A172 (cell line): ENCODE measurements at places on chromosomes 6 and 20.

DNA sequence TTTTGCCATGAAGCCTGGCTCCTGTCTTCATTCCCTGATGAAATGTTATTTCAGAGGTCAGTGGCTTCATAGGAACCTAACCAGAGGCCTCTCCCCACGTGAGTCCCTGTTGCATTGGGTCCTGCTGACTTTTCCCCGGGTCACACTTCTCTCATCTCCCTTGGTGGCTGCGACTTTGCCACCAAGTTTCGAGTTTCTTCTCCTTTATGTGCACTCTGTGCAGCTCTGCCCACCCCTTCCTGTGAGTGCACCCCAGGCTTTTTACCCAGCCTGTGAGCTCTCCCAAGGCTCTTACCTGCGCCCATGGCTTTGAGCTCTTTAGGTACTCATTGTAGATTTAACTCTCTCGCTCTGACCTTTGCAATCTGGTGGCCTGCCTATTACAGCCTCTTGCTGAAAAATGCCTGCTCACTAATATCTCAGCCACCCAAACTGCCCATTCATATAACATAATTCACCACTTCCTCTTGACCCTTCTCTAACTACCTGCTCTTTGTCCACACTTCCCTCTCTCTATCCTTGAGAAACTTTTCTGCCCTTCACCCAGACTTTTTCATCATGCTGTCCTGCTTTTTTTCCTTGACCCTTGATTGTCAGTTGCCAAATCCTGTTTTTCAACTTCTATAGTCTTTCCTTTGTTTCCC is 105.9 kb downstream of the SASH1 start:
- DNase-seq: no peak

DNA sequence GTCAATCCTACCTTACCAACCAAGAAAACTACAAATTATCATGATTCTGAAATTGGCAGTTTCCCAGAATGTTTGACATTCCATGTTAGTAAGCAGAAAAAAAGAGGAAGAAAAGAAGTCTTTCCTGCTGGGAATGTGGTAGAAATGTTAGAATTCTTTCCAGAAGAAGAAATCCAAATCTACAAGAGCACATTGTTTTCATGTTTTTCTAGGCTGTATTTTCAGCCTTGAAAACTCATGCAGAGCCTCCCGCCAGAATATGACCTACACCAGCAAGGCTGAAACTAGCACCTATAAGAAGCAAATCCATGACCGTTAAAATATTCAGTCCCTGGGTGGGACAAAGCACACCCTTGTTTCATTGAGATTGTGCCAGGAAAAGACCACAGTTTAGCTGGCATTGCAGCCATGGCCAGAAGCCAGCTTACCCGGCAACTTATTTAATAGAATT is 259.4 kb downstream of the GJA1 start:
- DNase-seq: peak; percentile 54

DNA sequence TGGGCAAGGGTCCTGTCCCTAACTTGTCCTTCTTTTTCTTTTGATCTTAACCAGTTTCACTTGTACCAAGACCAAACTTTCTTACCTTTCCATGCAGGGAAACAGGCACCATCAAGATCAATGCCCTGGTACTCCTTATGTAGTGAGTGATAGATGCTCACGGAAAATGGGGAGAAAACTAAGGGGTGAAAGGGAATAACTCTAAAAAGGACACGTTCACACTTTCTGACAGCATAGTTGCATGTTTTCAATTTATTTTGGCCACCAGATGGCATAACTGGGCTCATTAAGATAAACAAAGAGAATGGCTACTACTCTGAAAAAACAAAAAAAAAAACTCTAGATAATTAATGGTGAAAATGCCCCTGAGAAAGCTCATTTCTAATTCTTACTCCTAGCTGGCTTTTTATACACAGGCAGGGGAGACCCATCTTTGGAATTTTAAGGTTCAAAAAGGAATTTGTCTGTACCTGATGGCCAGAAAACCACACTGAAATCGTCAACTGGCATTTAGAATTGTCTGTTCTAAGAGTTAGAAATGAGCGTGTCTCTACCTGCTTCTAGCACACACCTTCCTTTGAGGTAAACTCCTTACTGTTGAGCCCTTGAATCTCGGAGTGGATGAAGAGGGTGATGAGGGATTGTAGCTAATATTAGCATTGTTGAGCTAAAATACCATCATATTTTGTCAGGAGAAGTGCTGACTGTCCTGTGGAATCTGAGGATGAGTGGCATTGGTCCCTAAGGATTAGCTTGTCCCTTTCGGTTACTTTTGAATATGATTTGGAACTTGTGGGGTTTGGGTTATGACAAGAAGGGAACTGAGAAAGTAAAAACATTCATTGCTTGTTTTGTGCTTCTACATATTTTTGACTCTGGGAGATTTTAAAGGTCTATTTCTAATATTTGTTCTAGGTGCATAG is 62.2 kb upstream of the DDR1 start:
- no peak for DNase-seq

- peak; percentile 26 for DNase-seq
These were observed 105.1 kb upstream of the HCRTR2 start for GRCh38 chr6:55069132-55069781.

DNA sequence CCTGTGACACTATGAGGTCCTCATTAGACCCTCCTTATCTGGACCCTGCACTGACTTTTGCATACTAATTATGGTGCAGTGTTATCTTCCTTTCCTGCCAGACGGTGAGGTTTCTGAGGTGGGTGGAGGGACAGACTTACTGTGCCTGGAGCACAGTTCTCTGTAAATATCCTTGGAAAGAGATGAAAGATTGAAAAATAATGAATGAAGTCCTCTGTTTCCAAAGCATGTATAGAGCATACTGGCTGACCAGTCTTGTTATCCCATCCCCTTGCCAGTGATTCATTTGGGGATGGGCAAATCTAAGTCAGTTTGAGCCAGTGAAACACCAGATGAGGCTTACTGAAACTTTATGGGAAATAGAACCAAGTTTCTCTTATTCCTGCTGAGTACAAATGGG is 152.6 kb upstream of the HDDC2 start:
- DNase-seq: no peak

- no peak for DNase-seq
These were observed 9.3 kb downstream of the NTSR1 start for GRCh38 chr20:62717933-62718332.

DNA sequence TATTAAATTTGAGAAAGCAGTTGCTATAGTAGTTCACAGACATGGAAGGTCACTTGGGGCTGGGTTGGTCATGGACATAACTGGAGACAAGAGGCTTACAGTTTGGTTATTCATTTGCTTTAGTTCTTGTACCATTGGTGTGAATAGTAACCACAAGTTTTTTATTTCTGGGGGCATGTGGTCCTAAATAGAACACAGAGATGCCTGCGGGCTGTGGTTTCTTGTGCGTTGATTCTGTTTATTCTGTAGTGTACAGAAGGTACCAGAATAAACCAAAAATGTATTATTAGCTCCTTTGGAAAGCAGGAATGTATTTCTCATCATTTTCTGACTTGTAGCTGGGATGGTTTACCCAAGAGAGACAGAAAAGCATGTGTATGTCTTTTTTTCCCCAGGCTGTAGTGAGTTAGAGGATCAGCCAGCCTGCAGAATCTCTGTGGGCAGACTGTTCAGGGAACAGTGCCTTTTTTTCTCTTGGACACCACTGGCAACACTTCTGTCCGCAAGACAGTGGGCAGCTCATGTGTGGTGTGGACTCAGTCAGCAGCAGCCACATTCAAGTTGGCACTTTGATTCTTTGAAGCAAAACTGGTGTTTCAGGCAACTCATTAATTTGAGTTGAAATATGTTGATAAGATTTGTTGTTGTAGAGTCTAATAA is 122.1 kb downstream of the LRRC1 start:
- no peak for DNase-seq

DNA sequence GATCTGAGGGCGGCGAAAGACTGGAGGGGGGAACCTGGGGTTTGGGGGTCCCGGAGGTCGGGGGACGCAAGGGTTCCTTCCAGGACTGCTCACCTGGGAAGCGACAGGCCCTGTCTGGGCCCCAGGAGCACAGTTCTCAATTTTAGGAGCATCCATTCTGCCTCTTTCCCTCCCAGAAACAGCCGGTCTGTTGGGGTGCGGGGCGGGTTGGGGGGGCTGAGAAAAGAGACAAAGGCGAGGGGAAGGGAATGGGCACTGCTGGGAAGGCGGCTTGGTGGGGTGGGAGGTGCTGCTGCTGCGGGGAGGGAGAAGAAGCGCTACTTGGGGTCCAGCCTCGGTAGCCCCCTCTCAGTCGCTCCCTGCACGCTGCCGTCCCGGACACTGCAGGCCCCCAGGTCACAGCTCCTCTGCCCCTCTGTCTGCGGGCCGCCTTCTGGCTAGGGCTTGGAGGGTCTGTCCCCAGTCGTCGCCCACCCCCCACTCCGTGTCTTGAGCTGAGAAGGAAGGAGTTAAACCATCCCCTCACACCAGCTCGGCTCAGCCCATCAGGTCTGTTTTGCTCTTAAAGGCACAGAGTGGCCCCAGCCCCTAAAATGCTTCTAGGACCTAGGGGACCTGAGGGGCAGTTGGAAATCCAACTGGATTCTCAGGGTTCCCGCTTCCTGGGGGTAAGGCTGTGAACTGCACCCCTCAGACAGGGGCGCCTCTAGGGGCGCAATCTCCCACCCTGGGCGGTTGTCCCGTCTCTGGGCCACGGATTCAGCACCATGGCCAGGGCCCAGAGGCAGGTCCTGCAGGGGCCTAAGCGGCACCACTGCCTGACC is 690 bp downstream of the GDAP1L1 start:
- peak; percentile 9 for DNase-seq

DNA sequence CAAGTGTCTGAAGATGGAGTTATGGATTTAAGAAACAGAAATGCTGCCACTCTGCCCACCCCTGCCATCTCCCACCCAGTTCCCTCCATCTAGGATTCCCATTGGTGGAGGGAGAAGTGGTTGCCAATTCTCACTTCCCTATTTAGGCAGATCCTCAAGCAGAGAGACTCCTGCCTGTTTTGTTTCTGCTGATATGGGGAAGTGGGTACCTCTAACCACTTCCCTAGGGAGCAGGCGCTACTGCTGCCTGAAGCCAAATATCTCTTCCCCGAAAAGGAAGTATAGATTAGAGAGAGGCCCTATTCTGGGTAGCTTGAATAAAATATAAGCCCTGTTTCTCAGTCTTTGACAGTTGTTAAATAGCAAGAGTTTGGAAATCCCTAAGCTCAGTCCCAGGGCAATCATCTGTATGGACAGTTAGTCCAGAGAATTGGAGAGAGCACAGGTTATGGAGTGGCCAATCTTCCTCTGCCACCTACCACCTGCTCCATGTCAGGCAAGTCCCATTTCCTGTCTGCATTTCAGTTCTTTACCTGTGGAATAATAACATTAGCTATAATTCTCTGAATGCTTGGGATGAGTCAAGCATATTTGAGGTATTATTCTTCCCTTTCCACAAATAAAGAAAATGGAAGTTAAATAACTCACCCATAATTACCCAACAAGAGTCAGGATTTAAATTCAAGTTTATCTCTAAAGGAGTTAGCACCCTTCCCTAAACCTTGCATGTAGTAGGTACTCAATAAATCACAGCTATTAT is 2.6 kb upstream of the ADGB start:
- DNase-seq: peak; percentile 1

DNA sequence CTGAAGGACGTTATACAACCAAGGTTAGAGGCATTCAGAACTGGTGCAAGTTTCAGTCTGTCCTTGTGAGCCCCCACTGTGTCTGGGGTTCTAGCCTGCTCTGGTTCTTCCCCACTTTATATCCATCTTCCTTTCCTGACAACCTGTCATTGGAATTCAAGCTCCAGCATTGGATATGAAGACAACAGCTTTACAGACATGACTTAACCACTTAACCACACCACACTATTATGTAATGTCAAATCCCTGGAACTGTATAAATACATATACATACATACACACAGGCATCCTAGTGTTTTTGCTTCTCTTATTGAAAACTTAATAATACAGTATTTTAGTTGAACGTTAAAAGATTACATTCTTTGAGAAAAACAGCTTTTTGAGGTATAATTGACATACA is 217.9 kb upstream of the SGK1 start:
- DNase-seq: no peak

GRCh38 chr6:52964318-52964717 is 30.8 kb downstream of the GSTA4 start:
- DNase-seq: no peak

- DNase-seq: peak; percentile 90
These were observed 12.0 kb upstream of the LTA start for GRCh38 chr6:31559958-31560696.

GRCh38 chr6:127267646-127268625 is 1.3 kb downstream of the RNF146 start:
- DNase-seq: peak; percentile 11

- DNase-seq: no peak
These were observed 30.7 kb upstream of the MAP3K4 start for GRCh38 chr6:160960839-160961238.

DNA sequence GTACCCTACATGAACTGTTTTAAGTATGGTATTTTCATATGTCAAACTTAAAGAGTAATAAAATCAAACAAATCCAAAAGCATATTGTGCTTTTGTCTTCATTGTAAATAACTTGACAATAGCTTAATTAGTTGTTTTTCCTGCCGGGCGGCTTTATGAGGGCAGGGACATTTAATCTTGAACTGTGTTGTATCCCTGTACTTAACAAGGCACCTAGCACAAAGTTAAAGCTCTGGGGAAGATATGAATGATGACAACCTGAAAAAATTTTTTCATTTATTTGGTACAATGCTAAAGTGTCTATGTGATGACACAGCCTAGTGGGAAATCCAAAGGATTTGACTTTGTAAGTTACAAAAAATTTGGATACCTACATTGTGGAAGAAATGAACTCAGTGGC is 502 bp upstream of the HACE1 start:
- DNase-seq: no peak

DNA sequence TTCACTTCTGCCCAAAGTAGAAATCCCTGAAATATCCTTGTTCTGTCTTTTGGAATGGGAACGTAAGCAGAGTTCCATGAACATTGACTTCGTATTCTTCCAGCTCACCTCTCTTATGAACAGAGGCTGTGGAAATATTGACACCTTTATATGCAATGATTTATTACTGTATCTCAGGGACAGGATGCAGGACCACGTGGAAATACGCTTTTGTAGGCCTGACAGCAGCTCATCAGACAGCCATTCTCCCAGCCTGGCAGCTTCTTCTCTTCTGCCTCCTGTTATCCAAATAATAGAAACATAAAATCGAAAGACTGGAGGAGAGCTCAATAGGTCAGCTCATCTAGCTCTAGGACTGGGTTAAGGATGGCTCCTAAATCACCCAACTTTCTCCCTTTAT is 106.2 kb upstream of the DTNBP1 start:
- DNase-seq: no peak

DNA sequence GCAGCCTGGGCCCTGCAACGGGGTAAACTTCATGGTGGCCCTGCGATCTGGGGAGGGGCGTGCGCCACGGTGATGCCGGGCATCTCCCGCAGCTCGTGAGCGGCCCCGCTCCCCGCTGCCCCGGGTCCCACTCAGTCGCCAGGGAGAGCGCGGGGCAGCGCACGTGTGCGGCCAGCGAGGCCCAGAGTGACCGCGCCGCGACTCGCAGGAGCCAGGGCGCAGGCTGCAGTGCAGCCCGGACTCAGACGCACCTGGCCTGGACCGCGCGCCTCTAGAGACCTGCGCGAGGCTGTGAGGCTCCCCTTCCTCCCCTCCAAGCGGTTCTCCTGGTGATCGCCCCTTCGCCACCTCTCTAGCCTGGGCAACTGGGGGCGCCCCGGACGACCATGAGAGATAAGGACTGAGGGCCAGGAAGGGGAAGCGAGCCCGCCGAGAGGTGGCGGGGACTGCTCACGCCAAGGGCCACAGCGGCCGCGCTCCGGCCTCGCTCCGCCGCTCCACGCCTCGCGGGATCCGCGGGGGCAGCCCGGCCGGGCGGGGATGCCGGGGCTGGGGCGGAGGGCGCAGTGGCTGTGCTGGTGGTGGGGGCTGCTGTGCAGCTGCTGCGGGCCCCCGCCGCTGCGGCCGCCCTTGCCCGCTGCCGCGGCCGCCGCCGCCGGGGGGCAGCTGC is 652 bp downstream of the BMP6 start:
- DNase-seq: no peak
